ENCODE measurements at places on chromosomes 4 and X. TPM values are rescaled to one million over a fixed set of nuclear protein-coding genes. Genes with fewer than 3 reads are reported as not detected.

GRCh38 chrX:7109838-7110793, 37.4 kb upstream of the STS start:
- H3K36me3 ChIP-seq = peaks cover 15% of the 10 kb centered on the region
- H3K4me1 ChIP-seq = peaks cover 10% of the 10 kb centered on the region
- DNase-seq = no peak
- H3K27me3 ChIP-seq = no peaks in the 10 kb centered on the region

DNA sequence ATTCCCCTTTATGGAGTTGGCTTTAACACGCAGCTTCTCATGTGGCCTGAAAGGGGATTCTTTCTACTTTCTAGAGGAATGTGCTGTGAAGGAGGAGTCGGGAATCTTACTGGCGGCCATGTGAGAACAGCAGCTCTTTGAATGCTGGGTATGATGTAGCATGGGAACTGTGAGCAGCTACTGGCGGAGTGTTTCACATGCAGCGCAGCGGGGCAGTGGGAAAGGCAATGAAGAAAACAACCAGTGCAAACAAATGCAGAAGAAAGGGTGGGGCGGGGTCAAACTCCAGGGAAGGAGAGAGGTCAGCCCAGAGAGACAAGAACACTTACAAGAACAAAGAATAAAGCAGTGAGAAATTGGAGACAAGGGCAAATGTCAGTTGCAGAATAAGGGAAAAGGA, 363.8 kb upstream of the FTHL17 start:
- H3K27ac ChIP-seq = no peak overlapping the region
- peaks cover 13% of the 10 kb centered on the region for H3K27me3 ChIP-seq
- no peaks in the 10 kb centered on the region for H3K36me3 ChIP-seq
- no peak for DNase-seq
- H3K4me3 ChIP-seq = no peak overlapping the region

Gene DSPP
- total RNA-seq = not detected

DNA sequence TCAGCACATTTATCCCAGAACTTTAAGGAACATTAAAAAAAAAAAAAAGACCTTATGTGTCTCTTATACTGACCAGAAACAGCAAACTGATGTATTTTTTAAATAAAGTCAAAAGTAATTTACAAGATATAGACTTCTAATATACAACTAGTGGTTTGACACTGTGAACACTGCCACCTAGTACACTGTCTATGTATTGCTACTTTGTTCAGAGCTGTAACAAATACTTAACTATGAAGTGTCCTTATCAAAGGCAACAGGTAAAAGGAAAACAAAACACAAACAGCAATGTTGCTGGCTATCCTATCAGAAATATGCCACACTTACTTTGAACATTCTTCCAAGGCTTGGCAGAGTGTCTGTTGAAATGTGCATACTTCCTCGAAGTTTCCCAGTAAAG, 60.4 kb downstream of the CD40LG start:
- H3K36me3 ChIP-seq = no peaks in the 10 kb centered on the region
- no peaks in the 10 kb centered on the region for H3K27me3 ChIP-seq
- H3K27ac ChIP-seq = no peak overlapping the region
- peak; percentile 20 for DNase-seq

GRCh38 chr4:146333187-146333894, 119.0 kb downstream of the REELD1 start:
- no peaks in the 10 kb centered on the region for H3K36me3 ChIP-seq
- peaks cover 22% of the 10 kb centered on the region for H3K4me1 ChIP-seq
- no peaks in the 10 kb centered on the region for H3K27me3 ChIP-seq
- DNase-seq = peak; percentile 86

DNA sequence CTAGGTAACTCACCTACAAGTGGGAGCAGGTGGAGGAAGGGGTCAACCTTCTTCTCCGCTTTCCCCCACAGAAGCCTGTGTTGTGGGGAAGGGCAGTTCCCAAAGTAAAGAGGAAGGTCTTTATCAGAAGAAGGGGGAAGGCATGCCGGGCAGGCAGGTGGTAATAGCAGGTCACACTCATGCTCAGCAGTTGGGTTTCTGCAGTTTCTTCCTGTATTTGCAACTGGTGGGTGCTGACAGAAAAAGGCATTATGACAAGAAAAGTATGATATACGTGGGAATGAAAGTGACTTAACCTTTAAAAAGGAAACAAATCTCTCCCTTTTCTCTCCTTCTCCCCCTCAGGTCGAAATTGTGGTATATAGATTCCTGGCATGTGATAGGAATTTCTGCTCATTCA, 3.7 kb downstream of the MTMR1 start:
- no peak overlapping the region for H3K4me3 ChIP-seq
- no peak for DNase-seq
- peaks cover 17% of the 10 kb centered on the region for H3K36me3 ChIP-seq
- H3K4me1 ChIP-seq = peaks cover 14% of the 10 kb centered on the region

- no peaks in the 10 kb centered on the region for H3K36me3 ChIP-seq
- no peak overlapping the region for H3K4me3 ChIP-seq
Observed at GRCh38 chr4:14387647-14388046, 614.6 kb upstream of the CPEB2 start.

- DNase-seq = no peak
- H3K4me3 ChIP-seq = peak within 1 kb of the TSS; percentile 63
- H3K4me1 ChIP-seq = no peaks in the 10 kb centered on the region
- no peaks in the 10 kb centered on the region for H3K27me3 ChIP-seq
Observed at GRCh38 chrX:9785944-9786797, at the start of gene SHROOM2. Gene SHROOM2, plus strand, starts transcription at chrX:9786429. Its CDS starts 117 bp downstream, at chrX:9786546.

DNA sequence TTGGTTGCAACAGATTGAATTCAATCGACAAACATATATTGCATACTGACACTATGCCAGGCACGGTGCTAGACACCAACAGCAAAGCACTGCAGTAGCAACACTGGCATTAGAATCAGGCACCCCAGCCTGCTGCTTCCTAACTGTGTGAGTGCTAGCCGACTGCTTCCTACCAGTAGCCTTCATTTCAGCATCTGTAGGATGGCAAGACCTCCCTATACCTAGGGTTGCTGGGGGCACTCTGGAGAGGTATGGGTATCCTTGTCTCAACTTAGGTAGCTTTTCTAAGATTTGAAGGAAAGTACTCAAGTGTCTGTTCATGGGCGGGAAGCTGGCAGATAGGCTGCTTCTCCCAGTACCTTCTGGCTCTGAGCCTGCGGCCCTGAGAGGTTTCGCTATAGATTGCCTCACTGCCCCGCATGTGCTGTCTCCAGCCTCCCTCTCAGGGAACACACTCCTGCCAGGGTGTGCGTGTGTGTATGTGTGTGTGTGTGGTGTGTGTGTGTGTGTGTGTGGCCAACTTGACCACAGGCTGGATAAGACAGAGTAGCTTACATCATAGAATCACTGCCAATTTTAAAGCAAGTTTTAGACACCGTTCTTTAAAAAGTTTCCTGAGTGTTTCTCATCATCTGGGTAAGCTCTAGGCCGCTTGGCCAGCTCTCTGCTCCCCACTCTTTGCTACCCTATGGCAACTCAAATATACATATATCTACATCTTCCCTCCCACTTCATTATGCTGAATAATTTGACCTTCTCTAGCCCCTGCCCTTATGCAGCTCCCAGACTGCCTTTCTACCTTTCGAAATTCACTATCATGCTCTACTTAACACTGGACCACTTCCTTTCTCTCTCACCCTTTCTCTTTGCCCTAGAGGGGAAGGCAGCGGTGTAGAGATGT, 97.0 kb upstream of the PJA1 start:
- H3K36me3 ChIP-seq = no peaks in the 10 kb centered on the region
- no peak overlapping the region for H3K27ac ChIP-seq
- H3K4me1 ChIP-seq = no peaks in the 10 kb centered on the region
- no peak overlapping the region for H3K4me3 ChIP-seq
- peak; percentile 42 for DNase-seq

DNA sequence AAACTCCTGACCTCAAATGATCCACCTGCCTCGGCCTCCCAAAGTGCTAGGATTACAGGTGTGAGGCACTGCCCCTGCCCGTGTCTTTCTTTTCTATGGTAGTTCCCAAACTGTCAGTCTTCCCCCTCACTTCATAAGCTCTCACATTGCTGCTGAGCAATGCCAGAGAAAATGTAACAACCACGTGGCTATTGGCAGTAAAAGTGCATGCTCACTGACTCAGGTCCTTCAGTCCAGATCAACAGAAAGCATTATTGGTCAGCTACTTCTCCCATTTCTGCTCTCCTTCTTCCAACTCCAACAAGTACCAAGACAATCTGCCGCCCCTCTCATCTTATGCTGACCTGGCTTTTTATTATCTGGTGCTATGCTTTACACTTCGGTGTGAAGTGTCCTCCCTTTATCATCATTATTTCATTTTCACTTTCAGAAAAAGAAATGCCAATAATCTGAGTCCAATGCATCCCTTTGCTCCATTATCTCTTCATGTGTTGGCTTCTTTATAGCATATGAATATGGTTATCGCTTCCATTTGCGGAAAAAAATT, 133.8 kb upstream of the UGT8 start:
- H3K36me3 ChIP-seq = no peaks in the 10 kb centered on the region
- H3K4me3 ChIP-seq = no peak overlapping the region
- peak; percentile 3 for DNase-seq
- no peaks in the 10 kb centered on the region for H3K4me1 ChIP-seq

Gene MAGEB17
- total RNA-seq = not detected

GRCh38 chrX:2872671-2873277, 44.0 kb downstream of the GYG2 start:
- no peak overlapping the region for H3K4me3 ChIP-seq
- no peak overlapping the region for H3K27ac ChIP-seq
- no peaks in the 10 kb centered on the region for H3K4me1 ChIP-seq
- H3K36me3 ChIP-seq = peaks cover 6% of the 10 kb centered on the region

DNA sequence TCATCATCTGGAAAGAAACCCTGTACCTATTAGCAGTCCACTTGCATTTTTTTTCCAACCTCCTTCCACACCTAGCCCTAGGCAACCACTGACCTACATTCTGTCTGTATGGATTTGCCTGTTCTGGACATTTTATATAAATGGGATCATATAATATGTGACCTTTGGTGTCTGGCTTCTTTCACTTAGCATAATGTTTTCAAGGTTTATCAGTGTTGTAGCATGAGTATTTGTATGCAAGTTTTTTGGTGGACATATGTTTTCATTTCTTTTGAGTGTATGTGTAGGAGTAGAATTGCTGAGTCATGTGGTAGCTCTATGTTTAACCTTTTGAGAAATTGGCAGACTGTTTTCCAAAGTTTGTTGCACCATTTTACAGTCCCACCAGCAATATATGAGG, 198.6 kb downstream of the CEP135 start:
- no peak overlapping the region for H3K4me3 ChIP-seq
- H3K27ac ChIP-seq = no peak overlapping the region
- H3K4me1 ChIP-seq = peaks cover 5% of the 10 kb centered on the region
- H3K36me3 ChIP-seq = no peaks in the 10 kb centered on the region
- DNase-seq = peak; percentile 18
- H3K27me3 ChIP-seq = no peaks in the 10 kb centered on the region

Gene F9
- not detected for total RNA-seq

- no peak for DNase-seq
- no peak overlapping the region for H3K4me3 ChIP-seq
- peaks cover 12% of the 10 kb centered on the region for H3K27me3 ChIP-seq
Observed at GRCh38 chrX:150455215-150455608, 92.1 kb downstream of the MAMLD1 start.

GRCh38 chr4:153207567-153207966, 3.3 kb downstream of the TRIM2 start:
- no peaks in the 10 kb centered on the region for H3K36me3 ChIP-seq
- peak; percentile 46 for DNase-seq
- no peaks in the 10 kb centered on the region for H3K27me3 ChIP-seq
- peaks cover 6% of the 10 kb centered on the region for H3K4me1 ChIP-seq
- no peak overlapping the region for H3K4me3 ChIP-seq

GRCh38 chrX:599837-600715, 30.5 kb upstream of the SHOX start:
- no peaks in the 10 kb centered on the region for H3K36me3 ChIP-seq
- H3K27me3 ChIP-seq = no peaks in the 10 kb centered on the region
- H3K27ac ChIP-seq = no peak overlapping the region

GRCh38 chrX:5867778-5868177, 360.9 kb downstream of the NLGN4X start:
- no peaks in the 10 kb centered on the region for H3K36me3 ChIP-seq
- peaks cover 6% of the 10 kb centered on the region for H3K4me1 ChIP-seq
- no peak overlapping the region for H3K27ac ChIP-seq
- no peaks in the 10 kb centered on the region for H3K27me3 ChIP-seq

DNA sequence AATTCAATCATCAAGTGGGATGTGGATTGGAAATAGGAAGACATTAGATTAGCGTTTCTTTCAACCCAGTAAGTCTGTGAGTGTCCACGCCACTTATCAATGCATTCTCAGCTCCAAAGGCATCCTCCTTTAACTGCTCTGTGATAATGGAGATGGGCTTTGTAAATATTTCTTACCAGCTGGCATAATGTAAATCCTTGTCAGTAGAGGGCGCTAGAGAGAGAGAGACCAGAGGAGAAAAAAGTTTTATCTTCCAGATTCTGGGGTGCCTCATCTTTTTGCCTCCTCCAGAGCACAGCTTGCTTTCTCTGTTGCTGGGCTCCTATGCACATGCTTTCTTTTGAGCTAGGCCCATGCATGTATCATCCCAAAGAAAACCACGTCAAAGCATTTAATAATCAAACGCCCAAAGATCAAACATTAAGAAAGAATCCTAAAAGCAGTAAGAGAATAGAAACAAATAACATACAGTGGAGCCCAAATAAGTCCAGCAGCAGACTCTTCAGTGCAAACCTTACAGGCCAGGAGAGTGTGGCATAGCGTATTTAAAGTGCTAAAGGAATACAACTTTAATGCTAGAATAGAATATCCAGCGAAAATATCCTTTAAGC, 9.6 kb upstream of the MTMR1 start:
- DNase-seq = peak; percentile 71
- H3K27me3 ChIP-seq = peaks cover 10% of the 10 kb centered on the region
- no peaks in the 10 kb centered on the region for H3K4me1 ChIP-seq
- H3K4me3 ChIP-seq = no peak overlapping the region

- H3K27me3 ChIP-seq = no peaks in the 10 kb centered on the region
- no peak overlapping the region for H3K27ac ChIP-seq
- no peaks in the 10 kb centered on the region for H3K36me3 ChIP-seq
- H3K4me3 ChIP-seq = no peak overlapping the region
- DNase-seq = peak; percentile 34
Observed at GRCh38 chrX:55187281-55187680, 32.9 kb upstream of the PAGE5 start.

- H3K4me3 ChIP-seq = no peak overlapping the region
- DNase-seq = peak; percentile 91
- H3K36me3 ChIP-seq = no peaks in the 10 kb centered on the region
- H3K27me3 ChIP-seq = no peaks in the 10 kb centered on the region
- no peaks in the 10 kb centered on the region for H3K4me1 ChIP-seq
Observed at GRCh38 chr4:169225058-169225751, 45.6 kb downstream of the SH3RF1 start.

GRCh38 chr4:19971829-19972228, 279.9 kb upstream of the SLIT2 start:
- no peak overlapping the region for H3K27ac ChIP-seq
- H3K4me1 ChIP-seq = no peaks in the 10 kb centered on the region
- H3K36me3 ChIP-seq = no peaks in the 10 kb centered on the region
- no peaks in the 10 kb centered on the region for H3K27me3 ChIP-seq

DNA sequence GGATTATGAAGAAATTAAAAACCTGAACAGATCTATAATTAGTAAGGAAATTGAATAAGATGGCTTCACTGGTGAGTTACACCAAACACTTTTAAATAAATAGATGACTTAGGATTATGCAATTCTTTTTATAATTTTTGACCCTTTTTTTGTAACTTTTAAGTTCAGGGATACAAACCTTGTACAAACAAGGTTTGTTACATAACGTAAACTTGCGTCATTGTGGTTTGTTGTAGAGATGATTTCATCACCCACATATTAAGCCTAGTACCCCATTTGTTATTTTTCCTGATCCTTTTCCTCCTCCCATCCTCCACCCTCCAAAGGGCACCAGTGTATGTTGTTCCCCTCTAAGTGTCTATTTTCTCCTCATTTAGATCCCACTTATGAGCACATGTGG, 75.7 kb downstream of the CPEB2 start:
- peak; percentile 93 for DNase-seq
- H3K4me1 ChIP-seq = peaks cover 30% of the 10 kb centered on the region
- no peaks in the 10 kb centered on the region for H3K27me3 ChIP-seq
- peak overlapping the region; percentile 95 for H3K27ac ChIP-seq
- H3K36me3 ChIP-seq = no peaks in the 10 kb centered on the region

Gene SPANXN3
- not detected for total RNA-seq

Data from MCF 10A (cell line).